ENCODE measurements at places on chromosomes 1 and 21.

DNA sequence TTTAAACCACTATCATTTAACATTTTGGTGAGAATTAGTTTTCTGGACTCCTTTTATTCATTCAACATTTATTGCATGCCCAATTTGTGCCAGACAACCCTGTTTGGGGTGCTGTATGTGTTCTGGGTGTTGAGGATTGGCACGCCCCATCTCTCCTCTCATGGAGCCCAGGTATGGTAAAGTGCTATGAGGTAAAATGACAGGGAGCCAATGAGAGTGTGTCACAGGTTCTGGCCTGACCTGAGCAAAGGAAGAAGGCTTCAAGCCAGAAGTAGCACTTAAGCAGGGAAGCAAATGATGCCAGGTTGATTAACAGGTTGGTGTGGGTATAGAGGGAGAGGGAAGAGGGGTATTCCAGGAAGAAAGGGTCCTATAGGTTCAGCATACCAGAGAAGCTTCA lies 21.1 kb upstream of the SLC22A15 start:
- DNase-seq, result no peak

DNA sequence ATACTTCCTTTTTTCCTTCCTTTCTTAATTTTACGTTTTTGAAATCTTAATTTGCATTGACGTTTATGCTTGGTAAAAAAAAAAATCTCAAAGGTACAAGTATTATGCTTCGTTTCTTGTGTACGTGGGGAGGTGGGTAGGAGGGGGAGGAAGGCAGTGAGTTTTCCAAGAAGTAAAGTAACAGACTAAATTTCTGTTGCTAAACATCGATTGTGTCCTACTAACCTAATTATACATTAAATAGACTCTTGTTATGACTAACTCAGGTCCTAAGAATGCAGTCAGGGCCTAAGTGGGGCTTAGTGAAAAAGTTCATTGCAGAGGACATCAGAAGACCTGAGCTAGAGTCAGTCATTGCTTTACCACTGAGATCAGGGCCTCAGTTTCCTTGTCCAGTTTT lies 17.5 kb downstream of the NEK7 start:
- DNase-seq, result no peak

DNA sequence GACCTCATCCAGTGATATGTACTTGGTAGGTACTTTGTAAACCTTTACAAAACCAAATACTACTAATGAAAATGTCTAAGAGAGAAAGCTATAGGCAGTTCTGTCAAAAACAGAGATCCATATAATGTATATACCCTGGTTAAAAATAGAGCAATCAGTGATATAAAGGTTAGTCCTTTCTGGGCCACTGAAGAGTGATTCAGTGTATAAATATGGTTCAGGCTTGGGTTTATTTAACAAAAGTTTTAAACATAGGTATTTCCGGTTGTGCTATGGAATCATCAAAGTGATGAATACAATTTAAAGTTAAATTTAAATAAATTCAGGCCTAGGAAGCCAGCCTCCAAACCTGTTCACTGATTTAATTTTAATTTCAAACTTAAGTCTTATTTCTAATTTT lies 108.4 kb upstream of the DMRTA2 start:
- DNase-seq, result no peak

- DNase-seq, result no peak
Measured at GRCh38 chr1:2226525-2227345, 1.4 kb upstream of the SKI start.

DNA sequence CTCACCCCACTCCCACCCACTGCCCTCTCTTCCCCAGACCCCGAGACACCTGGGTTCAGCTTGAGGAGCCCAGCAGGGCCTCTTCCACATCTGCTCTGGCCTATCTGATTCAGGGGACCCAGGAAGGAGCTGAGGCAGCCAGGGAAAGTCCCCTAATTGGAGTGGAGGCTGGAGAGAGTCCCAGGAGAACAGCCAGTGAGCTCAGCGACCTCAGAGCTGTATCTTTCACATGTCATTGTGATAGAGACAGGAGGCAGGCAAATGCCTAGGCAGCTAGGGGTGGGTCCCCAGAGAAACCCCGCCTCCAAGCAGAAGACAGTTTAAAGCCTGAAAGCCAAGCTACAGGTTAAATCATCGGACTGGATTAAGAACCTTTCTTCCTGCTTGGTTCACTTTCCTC lies 122.7 kb downstream of the MATN1 start:
- no peak for DNase-seq

DNA sequence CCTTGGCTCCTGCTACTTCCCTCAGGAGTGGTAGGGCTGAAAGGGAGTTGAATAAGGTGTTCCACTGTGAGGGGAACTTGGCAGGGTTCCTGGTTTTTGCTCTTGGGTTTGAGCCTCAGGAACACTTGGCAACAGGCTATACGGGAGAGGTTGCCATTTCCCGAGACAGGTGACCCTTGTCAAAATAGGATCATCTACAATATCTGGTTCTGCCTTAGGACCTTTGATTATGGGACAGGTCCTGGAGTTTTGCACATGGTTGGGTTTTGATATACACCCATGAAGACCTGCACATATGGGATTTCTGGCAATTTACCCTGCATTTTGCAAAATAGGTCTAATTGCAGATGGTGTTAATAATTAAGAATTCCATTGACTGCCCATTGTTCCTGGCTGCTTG lies 31.1 kb downstream of the YY1AP1 start:
- no peak for DNase-seq

DNA sequence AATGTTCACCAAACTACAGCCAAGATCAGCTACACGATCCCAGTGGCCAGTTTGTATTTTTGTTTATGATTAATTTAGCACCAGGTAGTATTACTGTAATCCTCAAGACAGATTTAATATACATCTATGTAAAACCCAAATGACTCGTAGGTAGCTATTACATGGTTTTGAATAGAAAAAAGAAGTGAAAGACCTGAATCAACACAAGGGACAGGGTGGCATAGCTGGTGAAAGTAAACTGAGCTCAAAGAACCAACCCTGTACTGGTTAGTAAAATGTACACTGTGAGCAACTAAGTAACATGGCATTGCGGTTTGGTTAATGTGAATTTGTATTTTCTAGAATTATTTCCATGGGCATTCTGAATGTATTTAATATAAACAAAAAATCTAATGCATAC lies 8.8 kb downstream of the GPATCH2 start:
- DNase-seq, result no peak

GRCh38 chr1:64114012-64114525 lies 89.4 kb upstream of the UBE2U start:
- no peak for DNase-seq

DNA sequence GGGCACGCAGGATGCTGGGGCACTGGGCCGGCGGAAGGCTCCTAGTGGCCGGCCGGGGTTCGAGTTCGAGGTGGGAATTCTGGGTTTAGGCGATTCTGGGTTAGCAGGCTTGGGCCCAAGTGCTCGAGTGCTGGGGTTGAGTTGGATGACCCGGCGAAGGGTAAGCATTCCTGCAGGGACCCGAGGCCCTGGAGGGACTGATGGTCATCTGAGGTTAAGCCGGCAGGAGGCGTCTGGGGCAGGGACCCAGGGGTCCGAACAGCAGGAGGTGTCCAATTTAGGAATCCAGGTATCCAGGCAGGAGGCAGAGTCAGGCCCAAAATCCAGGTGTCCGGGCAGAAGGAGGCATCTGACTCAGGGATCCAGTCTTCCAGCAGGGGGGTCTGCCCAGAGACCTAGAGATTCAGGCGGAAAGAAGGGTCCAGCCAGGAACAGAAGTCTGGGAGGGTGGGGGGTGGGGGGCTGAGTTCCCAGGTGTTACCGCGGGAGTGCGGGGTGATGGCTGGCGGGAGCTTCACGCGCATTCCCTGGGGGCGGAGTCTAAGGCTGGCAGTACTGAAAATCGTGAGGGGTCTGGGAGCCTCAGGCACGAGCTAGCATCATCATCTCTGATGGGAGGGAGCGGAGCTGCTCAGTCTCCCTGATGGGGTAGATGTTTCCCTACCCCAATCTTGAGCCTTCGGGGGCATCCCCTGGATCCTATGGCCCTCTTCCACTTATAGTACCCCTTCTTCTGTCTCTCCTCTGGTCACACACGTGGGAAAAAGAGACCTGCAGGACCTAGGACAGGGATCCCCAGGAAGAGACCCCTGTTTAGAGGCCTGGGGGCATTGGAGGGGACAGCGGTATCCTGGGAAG lies 585 bp downstream of the GPR3 start:
- DNase-seq, result no peak

DNA sequence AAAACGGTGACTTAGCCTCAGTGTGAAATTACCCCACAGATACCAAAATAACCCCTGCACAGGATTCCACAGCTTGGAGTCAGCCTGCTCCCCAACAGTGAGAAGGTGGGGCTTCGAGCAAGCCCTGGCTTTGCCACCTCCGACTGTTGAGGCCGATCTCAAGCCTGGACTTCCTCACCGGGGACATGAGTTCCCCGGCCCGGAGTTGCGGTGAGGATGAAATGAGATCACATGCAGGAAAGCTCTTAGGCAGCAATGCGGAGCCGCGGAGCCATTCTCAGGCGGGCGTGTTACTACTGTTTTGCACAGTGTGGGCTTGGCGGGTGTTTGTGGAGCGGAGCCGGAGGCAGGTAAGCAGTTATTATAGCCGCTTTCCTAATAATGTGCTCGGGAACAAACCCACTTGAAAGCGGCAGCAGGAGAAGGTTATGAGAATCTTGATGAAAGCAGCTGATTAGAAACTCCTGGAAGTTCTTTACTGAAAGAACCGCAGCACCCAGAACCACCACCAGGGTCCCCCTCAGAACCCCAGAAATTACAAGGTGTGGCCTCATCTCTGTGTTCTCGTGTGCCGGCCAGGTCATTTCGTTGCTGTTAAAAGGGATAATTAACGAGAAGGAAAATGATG lies 3.9 kb upstream of the CLSTN1 start:
- no peak for DNase-seq

DNA sequence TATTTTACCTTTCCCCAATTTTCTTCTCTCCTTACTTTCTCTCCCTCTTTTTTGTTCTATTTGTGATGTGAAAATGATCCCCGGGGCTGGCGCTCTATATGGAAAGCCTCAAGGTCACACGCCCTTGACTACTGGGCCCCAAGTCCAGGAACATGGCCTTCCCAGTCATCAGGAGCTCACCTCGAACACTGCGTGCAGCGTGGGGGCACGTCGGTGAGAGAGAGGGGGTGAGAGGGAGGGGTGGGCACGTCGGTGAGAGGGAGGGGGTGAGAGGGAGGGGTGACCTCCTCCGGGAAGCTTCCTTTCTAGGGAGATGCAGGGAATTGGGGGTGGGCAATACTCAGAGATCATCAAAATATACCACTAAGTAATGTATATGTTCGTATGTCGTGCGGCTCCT lies 94.6 kb upstream of the TMPRSS2 start:
- DNase-seq, result no peak

DNA sequence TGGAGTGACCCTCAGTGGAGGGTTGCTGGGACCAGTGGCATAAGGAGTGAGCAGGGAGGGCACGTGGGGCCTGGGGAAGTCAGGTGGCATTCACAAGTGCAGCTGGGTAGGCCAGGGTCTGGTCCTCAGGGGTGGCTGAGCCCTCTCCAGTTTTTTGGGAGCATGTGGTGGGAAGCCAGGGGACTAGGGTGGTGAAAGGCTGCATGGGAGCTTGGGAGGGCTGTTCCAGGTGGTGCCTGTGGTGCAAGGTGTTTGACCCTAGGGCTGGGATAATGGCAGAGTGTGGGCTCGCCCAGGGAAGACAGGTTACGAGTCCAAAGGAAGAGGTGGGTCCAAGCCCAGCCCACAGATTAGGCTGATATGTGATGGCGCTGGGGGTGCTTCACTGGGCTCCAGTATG lies 30.5 kb downstream of the MAN1C1 start:
- DNase-seq, result no peak
